ENCODE measurements at places on chromosomes 3 and 15.

DNA sequence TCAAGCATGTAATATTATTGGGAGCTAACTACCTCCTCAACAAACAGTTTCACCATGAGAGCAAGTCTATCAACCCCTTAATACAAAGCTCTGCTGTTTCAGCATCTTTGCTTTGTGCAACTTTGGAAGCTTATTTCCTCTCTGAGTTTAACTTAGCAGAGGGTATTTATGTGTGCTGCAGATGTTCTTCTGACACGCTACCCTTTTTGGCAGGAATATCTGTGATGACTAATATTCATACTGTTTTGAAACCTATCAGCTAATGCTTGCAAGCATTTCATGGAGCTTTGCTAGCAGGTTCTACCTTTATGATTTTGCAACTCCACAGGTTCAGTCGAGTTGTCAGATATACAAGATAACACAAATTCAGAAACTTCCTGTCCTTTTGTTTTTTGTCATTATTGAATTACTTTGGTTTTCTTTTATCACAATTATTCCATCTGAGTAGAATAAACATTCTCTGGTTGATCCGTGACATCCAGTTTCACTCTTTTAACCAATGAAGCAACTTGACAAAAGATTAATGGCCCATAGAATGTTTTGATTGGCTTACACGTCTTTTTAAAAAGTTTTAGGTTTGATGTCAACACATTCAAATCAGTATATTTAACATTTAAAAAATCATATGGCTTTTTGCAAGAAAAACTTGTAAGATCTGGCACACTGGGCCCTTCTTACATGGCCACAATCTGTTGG lies 1.7 kb upstream of the SLC9A9 start:
- peak; percentile 65 for DNase-seq

DNA sequence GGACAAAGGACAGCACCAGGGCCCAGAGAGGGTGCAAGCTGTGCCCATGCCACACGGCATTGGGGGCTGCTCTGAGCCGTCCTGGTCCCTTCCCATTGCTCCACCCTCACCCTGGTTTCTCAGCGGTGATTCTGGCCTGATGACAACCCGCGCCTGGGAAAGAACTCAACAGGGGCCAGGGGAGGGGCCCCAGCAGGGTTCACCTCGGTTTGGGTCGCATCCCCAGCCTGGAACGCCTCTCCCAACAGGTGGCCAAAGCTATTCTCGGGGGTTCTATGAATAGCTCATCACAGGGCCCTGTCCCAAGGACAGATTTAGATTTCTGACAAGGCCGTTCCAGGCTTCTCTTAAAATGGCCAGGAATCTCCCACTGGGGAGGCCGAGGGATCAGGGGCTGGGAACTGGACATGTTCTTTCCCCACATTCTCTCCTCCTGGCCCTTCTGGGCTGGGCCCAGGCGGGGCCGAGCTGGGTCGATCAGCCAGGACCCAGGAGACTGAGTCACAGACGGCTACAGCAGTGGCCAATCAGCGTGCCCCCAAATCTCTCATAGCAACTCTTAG lies 17.9 kb downstream of the GRIP2 start:
- DNase-seq: no peak

DNA sequence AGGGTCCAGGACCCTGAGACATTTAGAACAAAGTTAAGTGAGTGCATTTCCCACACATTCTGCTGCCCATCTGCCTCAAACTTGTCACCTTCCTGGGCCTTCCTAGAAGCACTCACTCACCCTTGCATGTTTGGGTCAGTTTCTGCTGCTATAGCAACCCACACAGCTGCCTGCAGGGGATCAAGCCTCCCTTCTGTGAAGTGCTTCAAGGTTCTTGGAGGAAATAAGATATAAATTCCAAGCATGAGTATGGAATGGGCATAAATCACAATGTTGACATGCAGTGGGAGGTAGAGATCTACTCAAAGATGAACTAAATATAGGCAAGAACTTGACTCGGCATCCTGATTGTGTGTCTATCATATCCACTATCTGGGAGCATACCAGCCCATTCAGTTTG lies 140.4 kb downstream of the SLC9A9 start:
- DNase-seq: no peak

GRCh38 chr3:124269619-124270018 lies 277.7 kb upstream of the ROPN1 start:
- DNase-seq: no peak

GRCh38 chr3:56795097-56795828 lies 6.5 kb downstream of the ARHGEF3 start:
- DNase-seq: no peak

- DNase-seq: no peak
Measured at GRCh38 chr3:94811836-94812235, 749.0 kb downstream of the NSUN3 start.

DNA sequence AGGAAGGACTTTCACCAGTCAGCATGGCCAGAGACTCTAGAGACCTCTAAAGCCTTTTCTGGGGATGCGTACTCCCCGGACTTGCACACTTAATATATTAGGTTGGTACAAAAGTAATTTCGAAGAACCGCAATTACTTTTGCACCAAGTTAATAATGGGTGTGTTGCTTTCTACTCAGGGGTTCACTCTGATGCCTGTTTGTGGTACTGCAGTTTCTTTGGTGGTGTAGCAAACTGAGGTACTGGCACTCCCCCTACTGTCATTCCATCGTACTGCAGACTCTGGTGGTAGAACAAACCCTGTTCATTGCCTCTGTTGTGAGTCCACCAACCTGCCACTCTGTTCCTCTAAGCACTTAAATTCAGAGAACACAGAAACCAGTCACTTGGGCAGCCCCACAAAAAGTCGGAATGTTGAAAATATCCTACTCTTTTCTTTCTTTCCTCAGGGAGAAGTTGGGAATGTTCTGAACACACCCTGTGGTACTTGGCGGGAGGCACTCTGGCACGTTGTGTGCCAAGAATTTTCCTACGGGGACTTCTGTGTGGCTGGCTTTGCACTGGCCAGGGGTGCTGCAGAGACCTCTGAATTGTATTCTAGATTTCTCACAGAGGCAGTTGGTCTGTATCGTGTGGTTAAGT lies 46.3 kb downstream of the GABRG3 start:
- no peak for DNase-seq

DNA sequence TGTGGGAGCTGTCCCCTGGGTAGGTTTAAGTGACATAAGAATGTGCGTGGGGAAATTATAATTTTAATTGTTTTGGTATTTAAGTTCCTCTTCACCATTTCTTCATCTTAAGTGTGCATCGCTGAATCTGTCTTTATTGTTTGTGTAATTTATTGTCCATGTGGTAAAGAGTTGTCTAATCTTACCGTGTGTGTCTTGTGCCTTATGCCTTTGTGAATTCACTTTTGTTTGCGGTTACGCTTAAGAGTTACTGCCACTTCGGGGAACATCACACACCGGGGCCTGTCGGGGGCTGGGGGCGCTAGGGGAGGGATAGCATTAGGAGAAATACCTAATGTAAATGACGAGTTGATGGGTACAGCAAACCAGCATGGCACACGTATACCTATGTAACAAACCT lies 767 bp downstream of the WDR48 start:
- no peak for DNase-seq

DNA sequence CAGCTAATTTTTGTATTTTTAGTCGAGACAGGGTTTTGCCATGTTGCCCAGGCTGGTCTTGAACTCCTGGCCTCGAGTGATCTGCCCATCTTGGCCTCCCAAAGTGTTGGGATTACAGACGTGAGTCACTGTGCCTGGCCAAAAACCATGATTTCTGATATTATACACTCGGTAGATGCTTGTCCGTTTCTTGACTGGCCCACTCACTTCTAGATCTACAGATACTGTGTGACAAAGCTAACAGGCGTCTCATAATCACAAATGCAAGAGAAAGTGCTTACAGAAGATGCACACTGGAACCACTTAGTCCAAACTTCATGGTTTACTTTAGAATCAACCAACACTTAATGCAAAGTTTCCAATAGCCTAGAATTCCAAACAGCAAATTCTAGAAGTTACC lies 8.4 kb downstream of the PROK2 start:
- DNase-seq: no peak

- DNase-seq: no peak
Measured at GRCh38 chr15:88624156-88624970, 3.2 kb downstream of the AEN start.

DNA sequence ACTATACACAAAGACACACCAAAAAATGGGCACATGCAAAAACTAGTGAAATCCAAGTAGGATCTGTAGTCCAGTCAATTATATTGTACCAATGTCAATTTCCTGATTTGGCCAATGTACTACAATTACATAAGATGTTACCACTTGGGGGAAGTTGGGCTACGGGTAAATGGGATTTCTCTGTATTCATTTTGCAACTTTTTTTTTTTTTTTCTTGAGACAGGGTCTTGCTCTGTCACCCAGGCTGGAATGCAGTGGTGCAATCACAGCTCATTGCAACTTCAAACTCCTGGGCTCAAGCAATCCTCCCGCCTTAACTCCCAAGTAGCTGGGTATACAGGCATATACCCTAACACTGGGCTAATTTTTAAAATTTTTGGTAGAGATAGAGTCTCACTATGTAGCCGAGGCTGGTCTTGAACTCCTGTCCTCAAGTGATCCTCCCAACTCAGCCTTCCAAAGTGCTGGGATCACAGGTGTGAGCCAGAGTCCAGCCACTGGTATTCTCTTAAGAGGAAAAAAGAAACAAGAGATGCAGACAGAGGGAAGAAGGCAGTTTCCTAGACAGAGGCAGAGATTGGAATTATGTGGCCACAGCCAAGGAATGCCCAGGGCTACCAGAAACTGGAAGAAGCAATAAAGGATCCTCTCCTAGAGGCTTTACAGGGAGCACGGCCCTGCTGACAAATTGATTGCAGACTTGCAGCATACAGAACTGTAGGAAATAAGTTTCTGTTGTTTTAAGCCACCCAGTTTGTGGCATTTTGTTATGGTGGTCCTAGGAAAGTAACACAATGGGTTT lies 33.3 kb downstream of the TFDP2 start:
- no peak for DNase-seq

DNA sequence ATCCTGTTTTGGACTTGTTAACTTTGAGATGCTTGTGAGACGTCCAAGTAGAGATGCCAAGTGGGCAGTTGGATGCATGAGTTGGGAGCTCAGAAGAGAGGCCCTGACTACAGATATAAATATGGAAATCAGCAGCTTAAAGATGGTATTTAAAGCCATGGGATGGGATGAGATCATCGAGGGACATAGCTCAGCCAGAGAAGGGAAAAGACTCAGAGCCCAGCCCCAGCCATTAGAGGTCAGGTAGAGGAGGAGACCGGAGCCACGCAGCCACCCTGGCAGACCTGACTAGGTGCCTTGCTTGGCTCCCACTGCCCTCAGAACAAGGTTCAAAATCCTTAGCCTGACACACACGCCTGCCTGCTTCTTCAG lies 31.1 kb downstream of the ATP2B2 start:
- no peak for DNase-seq

DNA sequence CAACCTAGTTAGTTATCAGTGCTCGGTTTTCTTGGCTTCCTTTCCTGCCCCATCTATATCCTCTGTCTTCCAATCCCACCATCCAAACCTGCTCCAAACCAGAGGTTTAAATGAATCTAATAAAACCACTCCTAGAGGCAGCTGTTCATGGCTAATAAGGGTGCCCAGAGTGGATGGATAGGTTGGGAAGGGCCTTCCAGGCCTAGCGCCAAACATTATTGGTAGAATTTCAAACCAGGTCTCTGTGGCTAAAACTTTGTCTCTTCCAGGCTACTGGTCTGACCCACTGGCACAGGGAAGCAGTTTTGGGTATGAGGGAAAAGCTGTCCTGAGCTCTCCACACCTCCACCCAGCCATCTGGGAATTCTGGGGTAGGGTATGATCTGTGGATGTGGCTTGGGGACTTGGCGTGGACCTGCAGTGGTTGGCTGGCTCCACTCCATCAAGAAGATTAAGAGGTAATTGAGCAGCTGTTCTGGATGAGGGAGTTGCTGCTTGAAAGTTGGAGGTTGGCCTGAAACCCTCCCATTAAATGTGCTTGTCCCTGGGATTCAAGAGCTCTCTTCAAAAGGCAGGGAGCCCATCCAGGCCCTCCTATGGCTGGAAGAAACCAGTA lies 29.3 kb upstream of the INSYN1 start:
- no peak for DNase-seq

GRCh38 chr15:67094001-67094826 lies 28.8 kb downstream of the SMAD3 start:
- DNase-seq: no peak
